CD4-positive, alpha-beta T cell treated with Interleukin-21 for 1 hour (primary cell): ENCODE measurements at places on chromosomes 2 and 18.

DNA sequence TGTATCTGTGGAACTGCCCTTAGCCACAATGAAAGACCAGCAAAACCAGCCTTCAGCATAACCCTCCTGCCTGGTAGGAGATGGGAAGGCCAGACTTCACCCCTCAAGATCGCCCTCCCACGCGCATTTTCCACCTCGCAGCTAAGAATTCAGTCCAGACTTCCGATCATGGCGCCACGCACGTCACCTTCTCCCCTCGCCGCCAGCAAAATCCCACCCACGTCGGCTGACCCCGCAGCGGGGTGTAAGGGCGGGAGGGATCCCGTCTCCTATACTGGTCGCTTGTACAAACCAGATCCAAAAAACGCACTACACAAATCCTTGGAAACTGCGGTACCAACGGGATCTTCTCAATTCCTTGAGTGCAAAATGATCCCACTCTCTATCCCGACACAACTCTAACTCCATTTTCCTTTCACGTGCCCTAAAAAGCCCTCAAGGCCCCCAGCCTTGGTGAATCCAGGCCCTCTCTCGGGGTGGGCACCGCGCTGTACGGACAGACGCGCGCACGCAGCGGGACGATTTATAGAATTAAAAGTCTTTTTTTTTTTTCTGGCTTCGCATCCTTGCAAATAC lies 1.0 kb upstream of the BMPR2 start:
- DNase-seq: peak; percentile 22

- DNase-seq: no peak
Measured at GRCh38 chr2:219386532-219387280, 1.0 kb downstream of the DNPEP start.

DNA sequence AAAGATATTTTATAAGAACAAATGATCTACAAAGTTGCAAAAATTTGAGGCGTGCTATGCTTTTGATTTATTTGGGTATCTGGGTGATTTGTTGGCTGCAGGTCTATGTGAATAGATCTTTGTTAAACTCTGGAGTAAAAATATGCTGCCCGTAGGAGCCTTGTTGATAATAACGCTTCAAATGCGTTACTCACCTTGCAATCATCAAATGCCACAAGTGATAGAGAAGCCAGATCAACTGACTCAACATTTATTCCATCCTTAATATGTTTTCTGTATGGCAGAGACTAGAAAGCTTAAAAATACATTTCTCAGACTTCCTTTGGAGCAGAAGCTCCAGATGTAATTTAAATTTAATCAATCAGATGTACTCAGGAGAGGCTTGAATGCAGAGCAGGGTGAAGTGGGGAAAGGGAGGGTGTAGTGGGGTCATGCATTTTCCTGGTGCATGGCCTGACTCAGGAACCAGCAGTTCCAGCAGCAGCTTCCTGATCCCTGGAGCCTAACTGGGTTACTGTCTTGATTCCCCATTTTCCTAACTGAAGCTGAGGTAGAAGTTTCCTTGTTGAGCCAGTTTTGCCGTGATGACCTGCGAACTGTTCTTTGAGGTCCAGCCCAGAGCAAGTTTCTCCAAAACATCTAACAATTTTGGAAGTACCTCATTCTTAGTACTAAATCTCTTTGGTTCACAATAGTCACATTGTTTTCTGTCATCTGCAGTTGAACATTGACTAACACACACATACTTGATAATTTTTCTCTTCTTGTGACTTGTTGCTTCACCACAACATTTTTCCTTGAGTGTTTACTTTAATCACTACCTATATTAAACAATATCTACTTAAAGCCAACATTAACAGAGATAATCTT lies 284.7 kb upstream of the CWC22 start:
- no peak for DNase-seq

DNA sequence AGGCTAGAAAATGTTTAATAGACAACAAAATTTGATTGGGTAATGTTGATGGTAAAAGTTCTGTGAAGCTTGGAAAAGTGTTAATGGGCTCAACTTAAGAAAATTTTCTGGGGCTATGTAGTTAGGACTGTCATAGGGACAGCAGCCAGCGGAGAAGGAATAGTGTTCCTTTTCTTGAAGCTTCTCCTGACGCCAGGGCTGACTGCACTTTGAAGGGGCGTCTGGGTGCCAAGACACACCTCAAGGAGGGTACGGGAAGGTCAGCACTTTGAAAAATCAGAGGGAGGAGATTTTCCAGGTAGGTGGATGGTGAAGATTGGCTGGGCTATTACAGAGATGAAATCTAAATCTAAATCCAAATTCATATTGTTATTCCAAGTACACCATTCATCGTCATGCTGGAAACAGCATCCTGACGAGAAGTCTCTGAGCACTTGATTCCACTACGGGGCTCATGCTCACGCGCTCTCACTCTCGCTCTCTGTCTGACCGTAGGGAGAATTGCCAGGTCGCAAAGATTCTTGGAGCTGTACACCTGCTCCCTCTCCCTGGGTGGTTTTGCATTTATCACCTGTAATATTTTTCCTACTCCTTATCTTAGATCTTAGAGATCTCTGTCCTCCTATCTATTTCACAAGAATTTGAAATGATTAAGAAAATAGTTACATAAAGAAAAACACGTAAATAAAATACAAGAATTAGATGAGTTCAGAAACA lies 91.0 kb downstream of the ITGB1BP1 start:
- DNase-seq: no peak

GRCh38 chr2:171281110-171281509 lies 120.4 kb upstream of the TLK1 start:
- DNase-seq: no peak

DNA sequence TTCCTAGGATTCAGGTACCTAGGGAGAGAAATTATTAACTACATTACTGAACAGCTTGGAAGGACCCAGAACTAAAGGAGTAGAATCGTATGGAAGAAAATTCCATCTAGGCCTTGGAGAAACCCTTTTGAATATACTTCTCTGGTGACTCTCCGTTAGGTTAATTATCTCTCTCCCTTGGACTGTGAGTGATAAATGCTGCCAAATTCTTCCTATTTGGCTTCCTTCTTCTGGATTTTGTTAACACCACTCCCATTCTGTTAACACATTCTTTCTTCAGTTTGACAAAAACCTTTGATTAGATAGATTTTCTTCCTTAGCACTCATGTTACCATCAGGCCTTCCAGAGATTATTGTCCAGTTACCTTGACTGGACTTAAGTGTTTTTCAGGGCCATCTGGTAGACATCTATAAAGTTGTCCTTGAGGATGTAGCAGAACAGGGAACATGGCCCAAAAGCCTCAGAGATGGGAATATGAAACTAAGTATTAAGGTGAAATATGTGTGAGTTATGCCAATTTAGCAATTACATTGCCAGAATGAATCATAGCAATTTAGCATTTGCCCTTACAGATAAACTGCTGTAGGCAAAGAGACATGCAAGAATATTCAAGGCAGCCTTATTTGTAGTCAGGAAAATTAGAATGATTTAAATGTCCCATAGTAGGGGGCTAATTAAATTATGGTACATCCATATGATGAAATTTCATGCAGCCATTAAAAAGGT lies 6.7 kb downstream of the CYP27A1 start:
- DNase-seq: no peak

DNA sequence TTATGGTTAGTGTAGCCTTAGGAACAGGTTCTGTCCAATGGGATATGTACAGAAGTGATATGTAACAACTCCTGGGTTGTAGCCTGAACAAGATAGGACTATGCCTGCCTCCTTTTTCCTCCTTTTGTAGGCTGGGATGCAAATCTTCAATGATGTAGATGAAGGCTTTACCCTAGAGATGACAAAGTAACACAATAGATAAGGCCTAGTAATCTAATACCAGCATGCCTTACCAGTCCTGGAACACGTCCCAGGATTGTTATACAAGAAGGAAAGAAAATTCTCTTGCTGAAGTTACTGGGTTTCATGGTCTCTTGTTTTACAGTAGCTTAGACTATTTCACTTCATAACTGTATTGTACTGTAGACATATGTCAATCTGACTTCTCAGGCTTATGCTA lies 192.1 kb downstream of the OTX1 start:
- no peak for DNase-seq

DNA sequence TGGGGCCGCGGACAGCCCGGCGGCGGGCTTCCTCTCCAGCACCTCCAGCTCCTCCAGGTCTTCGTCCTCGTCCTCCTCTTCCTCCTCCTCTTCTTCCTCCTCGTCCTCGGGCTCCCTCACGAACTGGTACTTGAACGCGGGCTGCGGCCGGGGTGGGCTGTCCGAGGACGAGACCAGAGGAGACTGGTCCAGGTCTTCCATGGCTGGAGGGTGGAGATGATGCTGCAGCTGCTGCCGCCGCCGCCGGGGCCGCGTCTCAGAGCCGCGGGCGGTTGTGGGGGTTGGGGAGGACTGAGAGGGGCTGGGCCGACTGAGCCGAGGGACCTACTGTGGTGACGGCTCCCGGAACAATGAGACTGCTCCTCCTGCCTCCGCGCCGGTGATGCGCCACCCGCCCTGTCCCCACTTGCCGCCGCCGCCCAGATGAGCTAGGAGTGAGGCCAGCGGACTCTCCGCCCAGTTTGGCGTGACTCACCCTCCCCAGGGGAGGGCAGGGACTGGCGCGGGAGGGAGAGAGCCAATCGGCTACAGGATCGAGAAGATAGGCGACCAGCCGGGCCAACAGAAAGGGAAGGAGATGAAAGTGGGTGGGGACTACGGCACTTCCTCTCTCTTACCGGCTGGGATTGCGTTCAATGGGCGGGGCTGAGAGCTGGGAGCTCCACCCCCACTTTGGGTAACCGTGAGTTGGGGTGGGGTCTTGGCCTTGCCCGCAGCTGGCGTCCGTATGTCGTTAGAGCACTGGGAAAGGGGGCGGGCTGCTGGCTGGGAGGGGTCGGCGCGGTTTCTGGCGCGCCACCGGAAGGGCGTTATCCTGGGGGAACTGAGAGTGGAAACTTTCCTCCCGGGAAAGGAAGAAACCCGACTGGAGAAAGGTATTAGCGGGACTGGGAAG lies at the start of gene RTN4:
Gene RTN4 (minus strand): TSS at position 352 of the 895 bp plus-strand sequence. CDS start 151 bp downstream, at position 201.
- DNase-seq: peak; percentile 99

DNA sequence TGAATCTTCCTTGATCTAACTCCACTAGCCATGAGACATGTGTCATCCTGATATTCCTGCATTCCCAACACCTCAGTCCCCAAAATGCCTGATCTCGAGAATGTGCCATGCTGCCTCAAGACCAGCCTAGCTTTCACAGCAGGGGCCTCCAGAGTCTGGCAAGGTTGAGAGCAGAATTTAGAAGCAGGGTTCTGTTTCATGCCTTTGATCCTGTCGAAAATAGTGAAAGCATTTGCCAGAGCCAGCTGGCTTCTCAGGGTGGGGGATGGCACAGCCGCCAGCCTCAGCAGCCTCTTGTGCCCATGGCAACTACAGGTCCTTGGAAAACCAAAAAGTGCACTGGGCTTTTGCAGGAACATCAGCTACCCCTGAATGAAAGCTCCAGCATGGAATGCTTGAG lies 143.5 kb downstream of the RTN4 start:
- no peak for DNase-seq

GRCh38 chr2:187826023-187826422 lies 271.8 kb upstream of the TFPI start:
- no peak for DNase-seq

DNA sequence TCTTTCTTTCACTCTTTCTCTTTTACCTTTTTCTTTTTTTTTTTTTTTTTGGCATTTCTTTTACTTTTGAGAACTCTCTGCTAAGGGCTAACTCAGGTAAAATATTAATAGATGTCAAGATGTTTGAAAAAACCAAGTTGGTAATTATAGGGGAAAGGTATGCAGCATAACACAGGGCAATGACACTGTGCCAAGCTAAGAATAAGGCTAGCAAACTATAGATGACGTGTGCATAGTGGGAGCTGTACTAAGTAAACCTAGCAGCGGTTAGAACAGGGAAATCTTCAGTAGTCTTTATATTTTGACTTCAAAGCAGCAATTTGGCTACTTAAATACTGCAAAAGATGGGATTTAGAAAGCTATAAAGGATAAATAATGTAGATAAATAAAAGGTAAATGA lies 415.4 kb upstream of the RGPD4 start:
- DNase-seq: no peak

GRCh38 chr2:182977463-182977862 lies 60.8 kb downstream of the NCKAP1 start:
- DNase-seq: no peak

DNA sequence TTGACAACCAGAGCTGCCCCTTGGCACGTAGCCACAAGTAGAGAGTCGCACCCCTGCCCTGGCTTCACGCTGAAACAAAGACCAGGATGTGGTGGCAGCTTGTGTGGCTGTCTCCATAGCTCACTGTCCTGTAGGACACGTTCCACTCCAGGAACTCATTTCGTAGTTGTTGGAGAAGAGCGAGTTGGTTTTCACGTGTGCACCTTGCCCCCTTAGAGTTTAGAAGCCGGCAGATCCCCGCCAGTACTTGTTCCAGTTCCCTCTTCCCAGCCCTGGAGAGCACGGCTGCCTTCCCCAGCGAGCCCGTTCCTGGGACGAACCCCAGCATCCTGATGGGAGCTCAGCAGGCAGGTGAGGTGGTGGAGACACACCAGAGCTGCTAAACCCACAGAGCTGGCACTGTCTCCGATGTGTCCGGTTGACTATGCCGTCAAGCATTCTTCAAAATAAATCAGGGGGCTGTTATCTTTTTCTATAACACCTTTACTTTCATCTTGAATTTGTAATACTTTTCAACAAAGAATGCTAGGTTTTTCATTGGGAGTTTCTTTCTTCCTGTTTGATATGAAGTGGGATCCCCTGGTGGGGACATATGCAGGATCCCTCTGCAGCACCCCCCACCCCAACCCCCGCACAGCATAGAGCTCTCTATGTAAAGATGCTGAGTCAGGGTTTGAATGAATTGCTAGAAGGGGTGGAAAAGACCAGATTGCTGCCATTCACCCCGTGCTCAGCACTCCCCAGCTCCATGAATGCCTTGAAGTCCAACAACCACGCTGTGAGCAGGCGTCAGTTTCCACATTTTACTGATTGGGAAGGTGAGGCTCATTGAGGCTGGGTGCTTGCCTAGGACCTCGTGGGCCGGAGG lies 44.5 kb downstream of the GREB1 start:
- DNase-seq: no peak

GRCh38 chr2:4258563-4258962 lies 555.2 kb downstream of the DCDC2C start:
- no peak for DNase-seq

DNA sequence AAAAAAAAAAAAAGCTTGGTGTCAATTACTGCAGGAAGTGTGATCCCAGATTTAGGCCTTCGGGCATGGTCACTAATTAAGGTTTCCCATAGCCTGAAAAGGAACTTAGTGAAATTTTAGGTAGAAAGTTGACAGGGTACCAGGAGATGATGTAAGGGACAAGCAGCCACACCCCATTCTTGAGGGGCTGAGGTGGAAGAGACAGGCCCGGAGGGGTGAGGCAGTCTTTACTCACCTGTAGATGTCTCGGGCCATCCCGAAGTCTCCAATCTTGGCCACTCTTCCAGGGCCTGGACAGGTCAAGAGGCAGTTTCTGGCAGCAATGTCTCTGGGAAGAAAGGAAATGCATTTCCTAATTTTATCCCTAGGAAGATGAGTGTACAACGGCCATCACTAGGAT lies 94.3 kb downstream of the CLIP4 start:
- DNase-seq: no peak

DNA sequence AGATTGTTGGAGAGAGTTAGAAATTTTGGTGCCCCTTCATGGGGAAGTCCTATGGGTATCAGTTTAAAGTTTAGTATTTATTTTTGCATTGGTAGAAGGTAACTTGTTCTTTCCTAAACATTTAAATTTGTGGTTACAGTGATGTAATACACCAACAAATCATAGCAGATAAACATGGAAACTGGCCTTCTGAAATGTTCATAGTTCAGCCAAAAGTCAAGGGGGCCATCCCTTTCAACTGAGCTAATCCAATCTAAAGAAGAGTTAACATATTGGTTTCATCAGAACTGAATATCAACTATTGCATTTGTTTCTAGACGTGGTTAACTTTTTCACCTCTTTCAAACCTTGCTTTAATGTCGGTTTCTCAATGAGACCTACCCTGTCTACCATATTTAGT lies 46.3 kb downstream of the PPP1R1C start:
- no peak for DNase-seq

- DNase-seq: no peak
Measured at GRCh38 chr2:238102865-238103264, 2.7 kb downstream of the ESPNL start.
